Omental fat pad (tissue), 4 donors: ENCODE measurements at places on chromosomes 4 and X.

DNA sequence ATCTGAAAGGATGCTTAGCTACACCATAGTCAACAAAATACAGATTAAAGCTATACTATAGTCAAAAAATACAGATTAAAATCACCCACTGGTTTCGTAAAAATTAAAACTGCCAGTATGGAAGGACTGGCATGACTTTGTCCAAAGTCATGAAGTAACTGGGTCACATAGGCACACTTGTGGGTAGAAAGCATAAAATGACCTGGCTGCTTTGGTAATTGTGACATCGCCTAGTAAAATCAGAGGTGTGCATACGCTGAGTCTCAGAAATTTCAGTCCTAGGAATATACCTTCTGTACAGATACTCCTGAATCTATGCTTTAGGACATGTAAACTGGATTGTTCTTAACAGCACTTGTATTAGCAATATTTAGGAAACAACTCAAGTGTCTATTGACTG lies 28.1 kb downstream of the CLNK start:
- DNase-seq, result no peak

- DNase-seq, result no peak
Observed at GRCh38 chr4:37675587-37676290, 10.4 kb downstream of the RELL1 start.

GRCh38 chr4:1154523-1155182 lies 17.7 kb downstream of the SPON2 start:
- DNase-seq, result no peak

GRCh38 chr4:55075376-55075775 lies 50.0 kb downstream of the KDR start:
- DNase-seq, result no peak

- DNase-seq, result no peak
Observed at GRCh38 chr4:121773883-121774282, 8.9 kb upstream of the SMIM43 start.

- no peak for DNase-seq
Observed at GRCh38 chr4:102525504-102525903, 24.3 kb downstream of the NFKB1 start.

- no peak for DNase-seq
Observed at GRCh38 chr4:77701121-77701520, 95.5 kb downstream of the CXCL13 start.

DNA sequence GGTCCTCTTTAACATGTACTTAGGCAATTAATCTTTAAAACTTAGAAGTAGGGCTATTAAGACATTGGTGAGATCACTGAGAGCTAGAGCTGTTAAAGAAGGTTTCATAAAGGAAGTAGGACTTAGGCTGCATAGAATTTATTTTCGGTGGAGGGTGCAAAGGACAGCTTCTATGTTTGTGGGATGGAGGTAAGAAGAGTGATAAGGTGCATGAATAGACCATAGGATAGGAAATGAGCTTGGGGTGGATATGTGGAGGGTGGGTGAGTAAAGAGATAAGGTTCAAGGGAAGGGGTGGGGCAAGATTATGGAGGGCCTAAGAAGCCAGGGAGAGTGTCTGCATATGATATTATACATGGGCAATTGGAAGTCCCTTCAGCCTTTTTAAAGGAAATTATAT lies 15.9 kb downstream of the RTL9 start:
- no peak for DNase-seq

- DNase-seq, result peak; percentile 26
Observed at GRCh38 chrX:104922206-104922621, 298.3 kb downstream of the TEX13A start.
